ENCODE measurements at places on chromosomes 1 and 21.
A peak's percentile ranks its signal among the peaks of the same experiment; 100 is the strongest.

GRCh38 chr1:181112071-181112929 is 23.8 kb downstream of the IER5 start:
- no peak for DNase-seq

DNA sequence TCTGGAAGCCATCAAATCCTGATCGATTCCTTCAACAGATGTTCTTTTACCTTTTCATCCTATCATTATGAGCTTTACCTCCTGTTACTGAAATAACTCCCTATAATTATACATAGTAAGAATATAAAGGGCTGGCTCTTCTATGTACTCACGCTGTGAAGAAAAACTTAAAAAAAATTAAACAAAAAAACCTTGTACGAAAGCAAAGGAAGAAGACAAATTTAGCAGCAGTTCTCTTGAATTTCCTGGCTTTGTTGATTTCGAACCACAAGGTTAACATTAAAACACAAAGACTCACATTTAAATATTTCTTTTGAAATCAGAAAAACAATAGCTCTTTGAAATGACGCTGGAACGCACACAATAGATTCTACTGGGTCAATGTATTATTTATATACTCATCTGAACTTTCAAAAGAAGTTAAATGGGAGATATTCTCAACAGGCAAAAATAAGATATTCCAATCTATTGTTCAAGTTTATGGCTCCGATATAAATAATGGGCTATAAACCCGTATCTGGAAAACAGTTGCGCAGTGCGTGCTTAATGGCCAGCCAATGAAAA is 13.6 kb upstream of the SPEN start:
- no peak for DNase-seq

DNA sequence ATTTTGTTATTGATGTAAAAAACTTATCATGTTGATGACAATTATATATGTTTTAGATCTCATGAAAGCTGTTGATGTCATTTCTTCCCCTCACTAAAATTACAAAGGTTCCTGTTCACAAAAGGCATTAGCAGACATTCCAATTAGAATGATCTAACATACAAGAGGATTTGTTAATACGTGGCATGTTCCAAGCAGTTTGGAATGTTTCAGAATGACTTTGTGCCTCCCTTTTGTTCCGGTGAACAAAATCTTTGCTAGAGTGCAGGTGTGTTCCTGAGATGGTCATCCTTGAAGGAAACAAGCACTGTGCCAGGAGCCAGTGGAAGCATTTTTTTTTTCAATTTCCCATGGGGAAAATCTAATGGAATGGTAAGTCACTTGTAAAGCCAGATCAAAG is 108.0 kb upstream of the KCTD3 start:
- no peak for DNase-seq

DNA sequence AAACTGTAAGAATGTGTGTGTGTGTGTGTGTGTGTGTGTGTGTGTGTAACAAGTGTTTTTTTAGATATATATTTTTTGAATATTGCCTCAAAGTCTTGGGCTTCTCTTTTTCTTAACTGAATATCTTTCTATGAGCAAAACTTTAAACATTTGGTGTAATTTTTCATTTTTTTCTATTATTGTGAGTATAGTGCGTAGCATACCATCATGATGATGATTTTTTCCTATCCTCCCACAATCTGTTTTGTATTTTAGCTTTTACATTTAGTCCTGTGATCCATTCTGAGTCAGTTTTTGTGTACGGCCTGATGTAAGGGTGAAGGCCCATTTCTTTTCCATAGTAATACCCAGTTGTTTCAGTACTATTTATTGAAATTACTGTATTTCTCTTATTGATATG is 680.6 kb downstream of the TTLL7 start:
- no peak for DNase-seq

- DNase-seq: no peak
Measured at GRCh38 chr1:210043058-210043457, 105.0 kb downstream of the SYT14 start.

DNA sequence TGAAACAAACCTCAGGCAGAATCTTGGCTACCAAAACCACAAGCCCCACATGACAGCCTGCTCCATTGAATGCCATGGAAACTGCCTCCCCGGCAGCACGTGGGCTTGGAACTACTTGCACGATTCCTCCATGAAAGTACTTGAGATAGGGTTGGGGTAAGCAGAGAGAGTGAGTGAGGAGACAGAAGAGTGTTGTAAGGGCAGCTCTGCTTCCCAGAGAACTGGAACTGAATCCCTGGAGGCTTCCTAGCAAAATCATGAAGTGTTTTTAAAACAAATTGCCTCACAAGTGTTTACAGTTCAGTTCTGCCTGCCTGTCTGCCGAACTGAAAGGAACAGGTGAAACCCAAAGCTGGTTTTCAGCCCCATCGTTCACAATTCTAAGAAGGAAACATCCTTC is 35.3 kb upstream of the DNASE2B start:
- DNase-seq: no peak

DNA sequence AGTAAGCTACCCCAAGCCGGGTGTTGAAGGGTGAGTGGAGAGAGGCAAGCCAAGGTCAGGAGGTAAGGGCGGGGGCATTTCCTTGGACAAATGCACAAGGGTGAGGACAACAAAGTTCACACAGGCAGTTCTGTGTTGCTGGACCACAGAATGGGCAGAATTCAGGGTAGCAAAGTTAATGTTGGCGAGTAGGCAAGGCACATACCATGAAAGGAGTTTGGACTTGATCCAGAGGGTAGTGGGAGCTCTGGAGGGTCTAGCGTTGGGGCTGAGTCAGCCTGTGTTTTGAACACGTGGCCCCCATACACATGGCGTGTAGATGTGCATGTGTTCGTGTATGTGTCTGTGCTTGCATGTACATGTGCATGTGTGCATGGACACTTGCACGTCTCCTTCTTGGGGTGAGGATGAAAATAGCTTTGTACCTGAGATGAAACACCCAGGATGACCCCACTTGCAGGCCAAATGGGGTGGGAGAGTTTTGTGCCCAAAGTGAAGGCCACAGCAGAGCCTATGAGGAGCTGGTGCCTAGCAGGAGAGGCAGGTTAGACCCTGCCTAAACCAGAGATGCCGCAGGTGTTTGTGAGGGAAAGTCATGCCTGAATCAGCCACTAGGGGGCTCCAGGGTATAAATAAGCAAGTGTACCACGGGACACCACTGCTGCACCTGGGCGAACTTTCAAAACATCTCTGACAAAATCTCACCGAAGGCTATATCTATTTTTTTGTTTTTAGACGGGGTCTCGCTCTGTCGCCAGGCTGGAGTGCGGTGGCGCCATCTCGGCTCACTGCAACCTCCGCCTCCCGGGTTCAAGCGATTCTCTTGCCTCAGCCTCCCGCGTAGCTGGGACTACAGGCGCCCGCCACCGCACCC is 21.8 kb downstream of the SLC27A3 start:
- peak; percentile 91 for DNase-seq

- DNase-seq: no peak
Measured at GRCh38 chr1:109885589-109885988, 25.1 kb upstream of the CSF1 start.

DNA sequence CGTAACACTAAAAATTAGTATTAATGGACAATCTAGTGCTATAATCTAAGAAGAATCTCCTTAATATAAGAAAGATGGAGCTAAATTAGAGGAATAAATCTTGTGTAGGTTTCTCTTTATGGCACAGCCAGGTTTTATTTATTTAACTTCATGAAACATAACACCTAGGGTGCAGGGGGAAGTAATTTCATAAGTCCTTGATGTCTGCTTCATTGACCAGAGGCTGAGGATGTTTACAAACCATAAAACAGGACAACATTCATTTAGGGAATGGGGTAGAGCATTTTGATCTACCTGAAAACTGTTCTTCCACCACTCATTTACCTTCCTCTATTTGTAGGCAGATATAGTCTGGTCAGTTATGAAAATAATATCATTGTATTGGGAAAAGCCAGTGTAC is 95.5 kb downstream of the NGF start:
- DNase-seq: no peak

DNA sequence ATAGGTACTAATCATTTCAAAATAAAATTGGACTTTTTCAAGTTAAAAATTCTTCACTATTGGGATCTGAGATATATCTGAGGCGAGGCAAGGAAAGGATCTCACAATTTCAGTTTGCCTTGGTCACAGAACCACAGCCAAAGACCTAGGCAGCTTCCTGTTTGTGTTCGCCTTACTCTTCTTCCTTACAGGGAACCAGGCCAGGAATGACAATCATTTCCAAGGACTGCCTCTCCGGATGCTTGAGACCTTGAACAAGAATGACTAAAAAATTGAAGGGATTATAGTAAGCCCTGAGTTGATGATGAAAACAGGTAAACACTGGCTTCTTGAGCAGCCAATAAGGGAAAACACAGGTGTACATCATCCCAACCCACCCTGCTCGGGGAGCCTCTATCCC is 35.2 kb upstream of the SERBP1 start:
- no peak for DNase-seq

- peak; percentile 27 for DNase-seq
Measured at GRCh38 chr1:12480748-12481362, 137.2 kb downstream of the DHRS3 start.

DNA sequence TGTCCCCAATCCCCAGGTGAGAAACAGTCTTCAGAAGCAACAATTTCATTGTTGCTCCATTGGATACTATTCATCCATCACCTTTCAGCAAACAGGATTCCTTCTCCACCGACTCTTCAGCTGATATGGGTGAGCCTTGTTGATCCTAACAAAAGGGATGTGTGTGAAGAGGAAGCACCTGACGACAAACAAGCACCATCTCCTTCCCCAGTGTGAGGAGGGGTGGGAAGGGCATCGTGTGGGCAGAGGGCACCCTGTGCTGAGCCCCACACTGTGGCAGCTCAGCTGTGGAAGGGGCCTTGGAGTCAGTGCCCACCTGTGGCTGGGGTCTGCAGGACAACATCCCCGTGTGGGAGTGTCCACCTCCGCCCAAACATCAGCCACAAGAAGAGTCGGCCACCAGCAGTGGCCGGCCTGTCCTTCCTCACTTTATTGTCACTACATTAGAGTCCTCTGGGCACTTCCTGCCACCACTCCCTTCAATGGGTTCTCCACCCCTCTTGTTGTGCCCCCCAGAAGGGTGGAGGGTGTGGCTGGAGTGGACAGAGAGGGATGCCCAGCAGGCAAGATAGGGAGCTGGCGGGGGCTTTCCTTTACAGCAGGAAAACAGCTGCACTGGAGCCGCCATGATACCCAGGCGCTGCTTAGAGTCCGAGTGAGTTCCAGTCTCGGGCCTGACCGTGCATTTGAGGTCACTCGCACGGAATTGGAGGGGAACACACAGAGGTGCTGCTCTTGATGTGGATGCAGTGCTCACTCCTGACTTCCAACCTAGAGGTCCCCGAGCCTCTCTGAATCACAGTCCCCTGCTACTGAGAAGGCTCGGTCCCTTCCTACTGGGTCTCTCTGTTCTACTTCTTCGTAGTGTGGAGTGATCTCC is 40.9 kb downstream of the VPS26C start:
- no peak for DNase-seq
